Right ventricle myocardium superior (tissue), 1 donor: ENCODE measurements at places on chromosomes 5 and 9. TPM values are rescaled to one million over a fixed set of nuclear protein-coding genes. Genes with fewer than 3 reads are reported as not detected.

Gene PLCXD3
- total RNA-seq = 79.3 TPM

Gene FRRS1L
- 1.2 TPM for total RNA-seq

Gene BSPRY
- 0.24 TPM for total RNA-seq

Gene RABEPK
- total RNA-seq = 7.0 TPM

Gene NMUR2
- not detected for total RNA-seq

Gene AGXT2
- total RNA-seq = not detected

Gene LHX2
- total RNA-seq = not detected

Gene SPINK13
- total RNA-seq = not detected

Gene WDR55
- 11.2 TPM for total RNA-seq
